ENCODE measurements at places on chromosomes 7 and 10.

- DNase-seq = no peak
Measured at GRCh38 chr7:29080803-29081202, 65.5 kb downstream of the CPVL start.

- DNase-seq = no peak
Measured at GRCh38 chr7:139328375-139328774, 12.8 kb upstream of the FMC1 start.

- no peak for DNase-seq
Measured at GRCh38 chr7:38451840-38452239, 178.4 kb upstream of the TARP start.

DNA sequence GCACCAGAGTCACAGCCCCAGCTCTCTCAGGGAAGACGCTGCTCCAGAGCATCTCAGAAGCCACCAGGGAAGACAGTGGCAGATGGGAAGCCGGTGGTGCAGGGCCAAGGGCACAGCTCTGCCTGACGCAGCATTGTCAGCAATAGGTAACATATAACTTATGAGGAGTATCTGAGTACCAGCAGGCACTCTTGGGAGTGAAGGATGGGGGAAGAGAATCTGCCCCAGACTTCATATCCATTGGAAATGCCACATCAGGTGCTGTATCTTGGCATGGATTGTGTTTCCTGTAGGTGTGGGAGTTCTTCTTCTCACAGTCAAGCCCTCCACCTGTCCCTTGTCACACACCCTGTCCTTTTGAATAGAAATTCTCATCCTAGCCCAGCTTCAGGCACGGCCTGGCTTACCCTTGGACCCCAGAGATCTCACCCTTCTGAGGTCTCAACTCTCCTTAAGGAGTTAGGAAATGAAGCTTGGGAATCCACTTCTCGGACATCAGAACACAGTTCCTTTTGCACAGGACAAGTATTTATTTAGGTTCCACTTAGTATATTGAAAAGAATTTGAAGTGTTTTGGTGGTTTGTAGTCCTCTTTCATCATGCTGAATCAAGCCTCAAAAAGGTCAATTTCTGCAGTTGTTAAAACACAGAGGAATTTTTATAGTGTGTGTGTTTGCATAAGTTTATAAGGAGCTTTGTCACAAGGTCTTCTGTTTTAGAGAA, 9.9 kb downstream of the EPDR1 start:
- no peak for DNase-seq

- DNase-seq = peak; percentile 48
Measured at GRCh38 chr10:13346283-13347042, 1.6 kb downstream of the SEPHS1 start.

GRCh38 chr10:79933961-79934360, 14.9 kb downstream of the SFTPD start:
- no peak for DNase-seq

GRCh38 chr7:3961857-3962503, 660.9 kb downstream of the SDK1 start:
- DNase-seq = no peak

DNA sequence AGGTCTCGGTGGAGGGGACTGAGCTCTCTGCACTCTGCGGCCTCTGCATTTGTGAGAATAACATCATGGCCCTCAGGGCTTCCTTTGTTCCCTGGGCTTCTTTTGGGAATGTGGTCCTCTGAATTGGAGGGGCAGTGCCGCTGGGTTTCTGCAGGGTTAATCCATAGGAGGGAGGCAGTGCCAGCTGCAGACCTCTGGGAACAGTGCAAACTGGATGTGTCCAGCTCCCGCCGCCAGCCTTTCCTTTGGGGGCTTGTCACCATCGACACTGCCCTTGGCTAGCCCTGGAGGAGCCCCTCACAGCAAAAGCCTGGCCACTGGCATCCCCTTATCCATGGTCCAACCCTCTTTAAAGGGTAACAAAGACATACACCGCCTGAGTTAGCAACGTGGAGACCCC, 174.0 kb downstream of the WDR37 start:
- no peak for DNase-seq

GRCh38 chr7:44411306-44411705, 79.2 kb downstream of the NUDCD3 start:
- DNase-seq = no peak

DNA sequence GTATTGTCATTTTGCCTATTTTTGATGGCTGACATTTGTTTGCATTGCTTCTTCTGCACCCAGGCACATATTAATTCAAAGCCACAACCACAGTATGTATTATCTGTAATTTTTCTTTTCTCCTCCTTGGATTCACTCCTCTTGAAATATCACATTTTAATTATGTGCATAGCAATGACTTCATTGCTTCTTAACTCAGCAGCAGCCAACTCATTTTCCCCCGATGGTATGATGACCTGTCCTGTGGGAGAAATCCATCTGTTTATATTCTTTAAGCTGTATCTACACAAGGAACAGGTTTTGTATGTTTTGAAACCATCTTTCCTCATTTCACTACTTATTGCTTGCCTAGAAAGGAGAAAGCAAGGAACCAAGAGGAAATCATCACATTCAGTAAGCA, 588.8 kb downstream of the INHBA start:
- no peak for DNase-seq

DNA sequence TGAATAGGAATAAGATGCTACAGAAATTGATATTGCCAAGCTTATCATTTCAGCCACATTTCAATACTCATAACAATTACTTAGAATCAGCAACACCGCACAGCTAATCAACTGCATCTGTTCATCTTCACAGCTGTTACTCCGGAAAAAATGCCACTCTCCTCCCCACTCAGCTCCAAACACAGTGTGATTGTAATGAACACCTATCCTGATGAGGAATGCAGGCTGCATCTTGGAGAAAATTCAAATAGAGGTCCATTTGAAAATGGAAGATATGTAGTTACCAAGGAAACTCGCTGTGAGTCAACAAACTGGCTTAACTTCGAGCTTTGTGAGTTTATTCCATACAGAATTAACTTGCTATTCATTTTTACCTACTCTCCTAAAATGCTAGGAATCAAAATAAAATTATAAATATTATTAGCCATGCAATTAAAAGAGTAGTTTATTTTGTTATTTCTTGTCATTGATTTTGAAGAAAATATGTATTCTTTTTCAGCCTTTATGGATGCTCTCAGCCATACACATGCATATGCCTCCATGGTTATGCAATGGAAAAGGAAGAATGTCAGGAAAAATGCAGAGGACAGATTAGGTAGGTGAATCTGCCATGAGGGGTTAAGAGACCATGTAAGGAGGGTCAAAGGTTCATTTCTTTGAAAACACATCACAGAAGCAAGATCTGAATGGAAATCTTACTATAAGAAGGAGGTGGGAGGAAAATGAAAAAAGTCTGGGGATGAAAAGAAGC, 267.2 kb downstream of the POM121L12 start:
- DNase-seq = no peak

- DNase-seq = no peak
Measured at GRCh38 chr10:129840196-129840590, 123.9 kb downstream of the EBF3 start.

- peak; percentile 58 for DNase-seq
Measured at GRCh38 chr10:15515202-15515601, 144.1 kb upstream of the FAM171A1 start.

DNA sequence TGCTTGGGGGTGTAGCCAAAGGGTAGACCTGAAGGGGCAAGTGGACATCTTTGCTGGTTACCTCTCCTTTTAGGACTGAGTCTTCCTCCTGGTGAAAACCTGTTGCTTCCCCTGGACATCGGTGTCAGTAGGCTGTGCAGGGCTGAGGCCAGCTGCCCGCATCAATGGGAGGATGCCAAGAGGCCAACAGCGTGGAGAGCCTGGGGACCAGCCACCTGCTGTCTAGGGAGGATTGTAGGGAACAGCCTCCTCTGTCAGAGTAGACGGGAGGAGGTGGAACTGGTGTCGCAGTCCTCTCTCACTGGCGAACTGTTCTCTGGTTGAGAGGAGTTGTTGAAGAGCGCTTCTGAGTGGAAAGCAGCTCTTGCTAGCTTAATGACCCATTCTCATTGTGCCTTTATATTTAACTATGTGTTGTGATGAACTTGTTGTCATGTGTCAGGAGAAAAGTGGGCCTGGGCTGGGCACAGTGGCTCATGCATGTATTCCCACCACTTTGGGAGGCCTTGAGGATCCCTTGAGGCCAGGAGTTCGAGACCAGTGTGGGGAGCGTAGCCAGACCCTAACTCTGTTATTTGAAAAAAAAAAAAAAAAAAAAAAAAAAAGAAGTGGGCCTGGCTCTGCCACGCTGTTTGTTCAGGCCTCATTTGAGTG, 1.8 kb downstream of the SUFU start:
- DNase-seq = no peak

DNA sequence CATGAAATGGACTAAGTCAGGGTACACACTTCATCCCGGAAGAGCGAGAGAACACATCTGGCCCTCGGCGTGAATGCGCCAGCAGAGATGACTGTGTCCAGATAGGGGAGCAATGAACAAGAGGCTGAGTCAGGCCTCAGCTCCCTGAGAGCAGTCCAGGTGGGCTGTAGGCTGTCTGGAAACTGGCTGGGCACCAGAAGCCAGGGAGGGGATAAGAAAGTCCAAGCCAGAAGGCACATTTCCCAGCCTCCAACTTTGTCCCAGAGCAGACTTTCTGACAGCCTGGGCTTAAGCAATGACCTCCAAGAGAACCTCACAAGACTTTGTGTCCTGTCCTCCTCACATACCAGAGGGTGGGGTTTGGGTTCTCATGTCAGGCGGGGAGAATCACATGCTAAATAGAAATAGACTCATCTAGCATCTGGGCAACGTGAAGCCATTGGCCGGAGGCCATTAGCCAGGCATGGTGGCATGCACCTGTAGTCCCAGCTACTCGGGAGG, 157.2 kb downstream of the ARHGAP12 start:
- no peak for DNase-seq

DNA sequence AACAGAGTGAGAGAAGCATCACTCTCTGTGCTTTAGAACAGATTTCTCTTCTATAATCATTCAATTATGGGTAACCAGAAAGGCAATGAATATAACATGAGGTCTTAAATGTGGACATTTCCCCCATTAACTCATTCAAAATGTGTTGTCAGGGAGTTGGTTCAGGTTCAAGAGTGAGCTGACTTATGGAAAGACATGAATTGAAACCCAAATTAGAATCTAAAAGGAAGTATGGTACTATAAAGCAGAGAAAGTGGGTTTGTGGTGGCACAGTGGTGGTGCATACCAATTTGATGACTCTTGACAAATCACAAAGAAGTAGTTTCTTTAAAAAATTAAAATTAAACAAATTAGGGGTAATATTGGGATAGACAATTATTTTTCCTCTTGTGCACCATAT, 114.6 kb upstream of the MEOX2 start:
- no peak for DNase-seq

DNA sequence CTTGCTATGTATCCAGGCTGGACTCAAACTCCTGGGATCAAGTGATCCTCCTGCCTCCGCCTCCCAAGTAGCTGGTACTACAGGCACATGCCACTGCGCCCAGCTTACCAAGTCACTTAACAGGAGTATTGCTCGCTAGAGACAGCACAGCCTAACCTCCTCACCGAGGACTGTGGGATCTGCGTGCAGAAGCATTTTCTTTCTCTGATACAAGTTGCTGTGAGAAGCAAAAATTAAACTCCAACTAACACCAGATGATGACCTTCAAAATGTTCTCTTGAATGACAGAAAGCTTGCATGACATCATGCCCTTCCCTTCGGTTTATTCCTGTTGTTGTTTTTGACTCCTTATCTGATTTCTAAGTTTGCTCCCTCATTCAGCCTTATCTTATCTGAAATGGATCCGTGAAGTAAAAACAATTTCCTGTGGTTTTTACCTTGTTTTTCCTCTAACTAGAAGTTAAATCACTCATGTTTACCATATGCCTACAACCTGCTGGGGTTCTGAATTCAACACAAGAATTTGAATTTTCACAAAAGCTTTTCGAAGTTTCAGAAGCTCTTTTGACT, 94.4 kb upstream of the KIF5B start:
- no peak for DNase-seq

DNA sequence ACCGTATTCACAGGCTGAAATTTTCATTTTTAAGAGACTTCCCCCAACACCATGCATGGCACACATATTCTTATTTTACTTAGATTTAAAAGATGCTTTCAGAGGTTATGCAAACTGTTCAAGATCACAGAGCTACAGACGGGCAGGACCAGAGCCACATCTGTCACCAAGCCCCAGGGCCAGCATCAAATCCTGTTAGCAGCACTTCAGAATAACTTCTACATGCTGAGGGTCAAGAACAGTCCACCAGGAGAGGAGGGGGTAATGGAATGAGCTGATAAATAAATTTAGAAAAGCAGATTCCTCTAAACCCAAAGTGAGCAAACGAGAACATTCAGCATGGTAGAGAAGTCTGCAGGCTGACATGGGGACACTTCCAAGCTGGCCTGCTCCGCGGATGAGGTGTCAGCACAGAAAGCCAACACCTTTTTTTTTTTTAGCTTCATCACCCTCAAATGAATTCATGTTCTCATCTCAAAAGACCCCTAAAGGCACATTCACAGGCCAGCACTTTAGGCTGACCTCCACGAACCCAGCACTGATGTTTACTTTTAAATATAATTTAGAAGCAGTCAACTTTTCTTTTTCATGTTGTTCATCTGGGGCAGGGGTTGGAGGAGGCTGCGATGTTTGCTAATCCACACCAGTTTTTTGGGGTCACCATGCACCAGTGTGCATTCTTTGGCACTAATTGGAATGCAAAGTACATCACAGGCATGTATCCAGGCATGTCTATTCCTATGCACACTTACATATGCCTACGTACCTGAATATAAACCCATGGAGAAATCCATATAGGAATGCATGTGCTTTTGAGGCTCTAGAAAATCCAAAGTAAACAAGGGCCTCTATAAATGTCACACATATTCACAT, 249.0 kb downstream of the TNS3 start:
- no peak for DNase-seq

- DNase-seq = no peak
Measured at GRCh38 chr7:44853391-44853790, 5.5 kb upstream of the H2AZ2 start.

DNA sequence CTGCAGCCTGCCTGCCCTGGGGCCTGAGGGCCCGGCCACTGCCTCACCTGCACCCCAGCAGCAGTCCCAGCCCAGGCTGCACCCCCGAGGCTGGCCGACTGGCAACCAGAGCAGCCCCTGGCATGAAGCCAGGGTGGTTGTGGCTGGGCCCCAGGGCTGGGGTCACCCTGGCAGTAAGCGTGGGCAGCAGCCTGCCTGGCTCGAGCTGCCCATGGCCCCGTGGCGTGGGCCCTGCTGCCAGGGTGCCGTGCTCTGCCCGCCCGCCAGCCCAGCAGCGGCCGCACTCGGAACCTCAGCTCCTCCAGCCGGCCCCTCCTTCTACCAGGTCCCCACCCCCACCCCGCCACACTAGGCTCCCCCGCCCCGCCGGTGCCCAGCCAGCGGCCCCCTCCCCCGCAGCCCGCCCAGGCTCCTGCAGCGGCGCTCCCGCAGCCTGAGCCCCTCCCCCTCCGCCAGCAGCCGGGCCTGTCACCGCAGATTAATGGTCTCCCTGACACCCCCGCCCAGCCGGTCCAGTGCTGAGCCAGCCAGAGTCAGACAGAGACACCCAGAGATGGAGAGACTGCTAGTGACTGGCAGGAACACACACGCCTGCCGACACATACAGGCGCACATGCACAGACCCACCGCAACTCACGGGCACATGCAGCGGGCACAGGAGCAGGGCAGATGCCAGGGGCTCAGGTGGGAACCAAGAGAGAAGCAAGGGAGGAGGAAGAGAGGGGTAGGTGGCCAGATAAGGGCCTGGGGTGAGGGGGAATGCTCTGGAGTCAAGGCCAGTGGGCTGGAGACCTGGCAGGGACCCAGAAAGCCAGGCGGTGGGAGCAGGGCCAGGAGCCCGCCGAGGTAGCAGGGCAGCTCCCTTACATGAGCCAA, 22.4 kb downstream of the KCNH2 start:
- DNase-seq = no peak
